ENCODE measurements at places on chromosomes 2 and 18.

DNA sequence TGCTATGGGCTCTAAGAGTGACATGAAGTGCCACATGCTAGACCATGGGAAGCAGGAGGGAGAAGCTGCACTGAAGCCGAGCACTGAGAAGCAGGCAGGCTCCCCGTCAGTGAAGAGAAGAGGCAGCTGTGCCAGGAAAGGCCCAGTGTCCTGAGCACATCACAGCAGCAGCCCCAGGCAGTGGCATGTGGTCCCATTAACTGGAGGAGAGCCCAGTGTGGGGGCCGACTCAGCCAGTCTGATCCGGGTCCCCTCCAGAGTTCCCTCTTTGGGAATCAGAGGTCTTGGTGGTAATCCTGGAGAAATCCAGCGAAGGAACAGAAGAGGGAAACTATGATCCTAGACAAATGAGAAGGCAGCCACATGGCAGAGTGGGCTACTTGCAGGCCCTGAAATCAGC lies 96.7 kb upstream of the ACAA2 start:
- no peak for DNase-seq

DNA sequence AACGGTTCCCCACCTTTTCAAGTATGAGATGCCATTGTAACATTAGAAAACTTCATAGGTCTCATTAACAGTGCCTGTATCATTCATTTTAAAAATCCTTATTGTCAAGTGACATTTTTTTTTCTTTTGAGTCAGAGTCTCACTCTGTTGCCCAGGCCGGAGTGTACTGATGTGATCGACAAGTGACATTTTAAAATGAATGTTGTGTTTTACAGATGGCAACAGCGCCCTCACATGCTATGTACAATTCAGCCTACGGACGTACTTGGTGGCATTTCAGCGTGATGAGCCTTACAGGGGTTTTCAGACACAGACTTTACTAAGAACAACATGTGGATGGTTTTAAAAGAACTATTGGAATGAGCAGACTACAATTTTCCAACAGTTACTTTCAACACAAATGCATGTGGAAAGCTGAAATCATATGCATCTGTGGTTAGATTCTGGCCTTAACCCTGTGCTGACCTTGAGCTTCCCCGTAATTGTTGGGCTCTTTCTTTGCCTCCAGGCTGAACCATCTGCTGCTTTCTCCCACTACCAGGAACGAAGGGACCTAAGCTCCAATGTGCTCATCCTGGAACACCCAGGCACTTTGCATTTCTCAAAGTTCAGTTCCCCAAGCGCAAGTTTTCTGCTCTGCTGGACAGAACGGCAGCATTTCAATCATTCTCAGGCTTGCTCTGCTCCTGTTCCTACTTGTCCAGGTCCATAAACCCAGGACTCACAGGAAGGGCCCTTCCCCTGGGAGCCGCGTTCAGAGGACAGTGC lies 119.9 kb upstream of the NDUFV2 start:
- DNase-seq: peak; percentile 68

DNA sequence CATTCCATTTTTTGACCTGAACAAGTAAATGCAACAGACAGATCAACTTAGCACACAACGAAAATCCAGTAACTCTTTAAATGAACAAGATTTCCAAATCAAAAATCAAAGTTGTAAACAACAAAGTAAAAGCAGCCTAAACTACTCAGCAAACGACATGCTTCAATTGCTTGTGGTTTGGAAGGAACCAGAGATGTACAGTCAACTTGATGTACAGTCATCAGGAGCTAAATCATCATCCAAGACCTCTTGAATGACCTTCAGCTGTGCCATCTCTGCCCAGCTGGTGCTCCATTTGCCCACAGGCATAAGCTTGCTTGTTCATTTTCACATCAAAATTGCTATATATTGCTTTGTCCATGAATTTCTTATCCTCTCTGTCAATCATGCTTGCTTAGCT lies 109.8 kb downstream of the UPP2 start:
- no peak for DNase-seq

GRCh38 chr2:100802066-100802465 lies 17.9 kb upstream of the NPAS2 start:
- no peak for DNase-seq

DNA sequence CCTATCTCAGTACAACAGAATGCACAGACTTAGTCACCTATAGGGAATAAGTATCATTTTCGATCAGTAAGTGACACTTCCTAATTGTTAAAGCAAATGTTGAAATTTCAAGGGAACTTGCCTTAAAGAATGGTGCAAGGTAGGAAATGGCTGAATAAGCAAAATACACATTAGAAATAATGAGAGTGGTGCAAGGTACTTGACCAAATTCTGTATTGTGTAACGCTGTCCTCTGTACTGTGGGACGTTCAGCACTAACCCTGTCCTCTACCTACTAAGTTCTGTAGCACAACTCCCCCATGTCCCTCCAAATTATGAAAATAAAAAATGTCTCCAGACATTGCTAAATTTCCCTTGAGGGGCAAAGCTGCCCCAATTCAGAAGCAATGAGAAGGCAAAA lies 19.4 kb downstream of the MMADHC start:
- DNase-seq: no peak
